HepG2 (cell line): ENCODE measurements at places on chromosomes 16 and 17. TPM values are rescaled to one million over a fixed set of nuclear protein-coding genes. Genes with fewer than 3 reads are reported as not detected.

Gene AURKB
- 21.8 and 29.5 TPM in 2 replicates for polyA plus RNA-seq

Gene ASPSCR1
- 257 and 274 TPM in 2 replicates for polyA plus RNA-seq

Gene C16orf86
- 1.5 and 2.0 TPM in 2 replicates for polyA plus RNA-seq

DNA sequence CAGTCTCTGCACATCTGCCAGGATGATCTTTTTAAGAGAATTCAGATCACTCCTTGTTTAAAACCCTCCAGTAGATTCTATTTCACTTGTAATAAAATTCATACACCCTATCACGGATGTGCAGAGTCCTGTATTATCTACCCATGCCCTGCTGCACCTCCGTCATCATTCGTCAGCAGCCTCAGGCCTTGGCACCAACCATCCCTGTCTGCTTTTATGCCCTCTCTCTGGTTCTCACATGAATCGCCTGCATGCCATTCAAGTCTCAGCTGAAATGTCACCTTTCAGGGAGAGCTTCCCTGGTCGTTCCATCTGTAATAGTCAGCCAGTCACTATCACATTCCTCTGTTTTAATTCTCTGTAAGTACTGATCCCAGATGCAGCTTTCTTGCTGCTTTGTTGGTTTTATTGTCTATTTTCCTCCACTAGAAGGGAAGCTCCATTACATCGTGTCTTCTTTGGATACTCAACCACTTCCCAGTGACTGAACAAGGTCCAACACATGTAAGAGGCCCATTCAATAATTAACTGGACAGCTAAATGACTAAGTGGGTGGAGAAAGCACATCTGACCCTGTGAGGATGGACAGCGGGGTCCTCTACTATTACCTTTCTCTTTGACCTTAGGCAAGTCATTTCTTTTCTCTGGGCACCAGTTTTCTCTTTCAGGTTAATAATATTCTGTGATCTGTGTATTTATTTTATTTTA lies 81.2 kb upstream of the GOT2 start:
- DNase-seq: no peak

GRCh38 chr17:58315281-58315711 lies 13.3 kb downstream of the TSPOAP1 start:
- DNase-seq: no peak

DNA sequence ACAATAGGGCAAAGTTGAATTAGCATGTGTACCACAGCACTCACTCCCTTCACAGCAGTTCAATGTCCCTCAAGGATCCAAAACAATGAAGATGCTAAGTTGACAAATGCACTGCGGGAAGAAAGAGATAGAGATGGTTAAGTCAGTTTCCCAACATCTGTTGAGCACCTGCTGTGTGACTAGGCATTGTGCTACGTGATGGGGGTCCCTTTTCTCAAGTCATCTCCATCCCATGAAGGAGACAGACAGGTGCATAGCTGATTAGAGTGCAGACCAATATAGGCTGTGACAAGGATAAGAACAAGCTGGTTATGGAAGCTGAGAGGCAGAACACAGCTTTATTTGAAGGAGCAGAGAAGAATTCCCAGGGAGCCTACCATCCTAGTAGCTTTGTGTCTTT lies 114.2 kb downstream of the HAPSTR1 start:
- DNase-seq: no peak
